ENCODE measurements at places on chromosomes 6 and 20.

- no peak for DNase-seq
Observed at GRCh38 chr6:96836631-96837080, 621 bp downstream of the GPR63 start.

DNA sequence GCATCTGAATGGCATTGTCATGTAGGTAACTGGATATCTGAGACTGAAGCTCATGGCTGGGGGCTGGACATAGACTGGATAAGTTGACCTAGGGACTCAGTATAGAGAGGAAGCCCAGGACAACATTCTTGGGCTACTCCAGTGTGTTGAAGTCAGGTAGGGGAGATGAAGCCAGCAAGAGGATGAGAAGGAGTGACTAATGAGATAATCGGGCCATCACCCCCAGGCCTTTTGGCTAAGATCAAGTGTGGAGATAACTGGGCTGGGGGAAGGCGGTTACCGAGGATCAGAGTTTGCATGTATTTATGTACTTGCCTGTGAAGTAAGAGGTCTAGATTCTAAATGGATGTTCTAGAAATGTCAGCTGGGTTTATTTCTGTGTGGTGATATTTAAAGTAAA is 73.4 kb downstream of the ELOVL2 start:
- no peak for DNase-seq

GRCh38 chr6:23339268-23339667 is 769.9 kb downstream of the HDGFL1 start:
- DNase-seq: no peak

- DNase-seq: no peak
Observed at GRCh38 chr6:91786474-91787184, 1199.8 kb upstream of the MAP3K7 start.

DNA sequence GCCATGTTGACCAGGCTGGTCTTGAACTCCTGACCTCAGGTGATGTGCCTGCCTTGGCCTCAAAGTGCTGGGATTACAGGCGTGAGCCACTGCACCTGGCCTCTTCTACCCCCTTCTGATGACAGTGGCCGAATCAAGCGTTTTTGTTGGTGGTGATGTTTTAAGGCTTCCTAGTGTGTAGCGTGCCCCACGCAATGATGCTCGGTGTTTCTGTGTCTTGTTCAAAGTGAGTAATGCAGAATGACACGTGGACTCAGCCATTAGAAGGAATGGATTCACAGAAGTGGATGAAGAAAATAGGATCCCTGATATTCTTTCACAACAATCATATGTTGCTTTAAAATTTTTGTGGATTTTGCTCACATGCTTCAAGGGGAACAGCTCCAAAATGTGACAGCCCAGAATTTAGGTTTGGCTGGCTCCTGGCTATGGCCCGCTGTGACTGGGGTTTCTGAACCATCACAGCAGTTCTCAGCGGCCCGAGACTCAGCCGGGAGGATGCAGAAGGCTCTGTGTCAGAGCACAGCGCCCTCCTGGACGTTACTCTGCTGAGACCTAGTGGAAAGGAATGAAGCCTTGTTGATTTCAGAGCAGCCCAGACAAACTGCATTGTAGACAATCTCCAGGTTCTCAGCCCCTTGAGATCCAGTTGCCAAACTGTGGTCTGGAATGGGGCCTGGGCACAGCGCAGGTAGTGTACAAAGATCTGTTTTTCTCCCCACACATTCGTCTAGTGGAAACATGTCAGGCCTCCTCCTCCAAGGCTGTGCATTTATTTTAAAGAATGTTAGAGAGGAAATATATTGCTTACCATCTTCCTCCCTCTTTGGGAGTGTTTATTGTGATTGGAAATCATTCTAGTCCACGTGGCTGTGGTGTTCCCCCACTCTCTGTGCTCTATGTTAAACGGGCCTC is 57.6 kb upstream of the TIAM2 start:
- DNase-seq: no peak

DNA sequence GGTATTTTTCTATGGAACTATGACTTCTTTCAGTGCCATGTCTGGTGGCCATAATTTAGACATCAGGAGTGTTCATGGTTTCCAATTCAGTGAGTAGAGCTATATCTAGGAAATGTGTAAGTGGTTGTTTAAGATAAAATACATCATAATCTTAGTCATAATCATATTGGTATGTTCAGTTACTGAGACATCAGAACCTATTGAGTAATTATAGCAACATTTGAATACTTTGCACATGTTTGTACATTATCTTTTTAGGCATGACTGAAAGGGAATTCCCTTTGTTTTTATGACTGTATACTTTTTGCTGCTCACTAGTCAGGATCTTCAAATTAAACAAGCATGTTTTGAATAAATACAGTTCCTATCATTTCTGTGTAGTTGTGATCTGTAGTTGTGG is 64.0 kb downstream of the STXBP5 start:
- no peak for DNase-seq

GRCh38 chr6:56093776-56094175 is 153.6 kb downstream of the COL21A1 start:
- DNase-seq: no peak

GRCh38 chr6:11324453-11325015 is 92.1 kb upstream of the NEDD9 start:
- DNase-seq: no peak

- no peak for DNase-seq
Observed at GRCh38 chr6:136466777-136467176, 83.4 kb downstream of the MAP7 start.

DNA sequence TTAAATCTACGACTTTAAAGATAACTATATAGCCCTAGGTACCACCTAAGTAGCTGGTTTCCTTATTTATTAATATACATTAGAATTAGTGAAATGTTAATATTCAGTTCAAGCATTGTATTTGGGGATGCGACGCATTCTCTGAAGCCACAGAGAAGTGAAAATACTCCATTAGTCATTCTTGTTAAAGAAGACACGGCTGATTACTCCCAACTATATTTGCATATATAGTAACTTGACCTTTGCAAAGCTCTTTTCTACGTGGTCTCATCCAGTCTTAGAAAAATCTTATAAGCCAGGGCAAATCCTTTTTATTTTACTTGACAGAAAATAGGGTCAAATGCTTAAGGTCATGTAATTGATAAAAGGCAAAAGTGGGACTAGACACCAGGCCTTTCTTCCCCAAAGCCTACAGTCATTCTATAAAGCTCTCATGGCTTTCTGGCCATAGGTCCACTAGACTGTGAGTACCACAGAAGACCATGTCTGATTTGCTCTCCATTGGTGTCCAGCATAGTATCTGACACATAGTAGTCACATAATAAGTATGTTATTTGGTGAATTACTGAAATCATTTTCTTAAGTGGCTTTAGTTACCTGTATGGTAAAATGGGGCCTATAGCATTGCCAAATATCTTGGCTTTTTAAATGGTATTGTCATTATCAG is 11.3 kb downstream of the ZHX3 start:
- DNase-seq: no peak

- no peak for DNase-seq
Observed at GRCh38 chr20:38152621-38153221, 12.3 kb downstream of the TGM2 start.

GRCh38 chr6:165243801-165244200 is 65.6 kb downstream of the C6orf118 start:
- no peak for DNase-seq

GRCh38 chr20:21046413-21047070 is 59.6 kb downstream of the LINC00237 start:
- DNase-seq: no peak

DNA sequence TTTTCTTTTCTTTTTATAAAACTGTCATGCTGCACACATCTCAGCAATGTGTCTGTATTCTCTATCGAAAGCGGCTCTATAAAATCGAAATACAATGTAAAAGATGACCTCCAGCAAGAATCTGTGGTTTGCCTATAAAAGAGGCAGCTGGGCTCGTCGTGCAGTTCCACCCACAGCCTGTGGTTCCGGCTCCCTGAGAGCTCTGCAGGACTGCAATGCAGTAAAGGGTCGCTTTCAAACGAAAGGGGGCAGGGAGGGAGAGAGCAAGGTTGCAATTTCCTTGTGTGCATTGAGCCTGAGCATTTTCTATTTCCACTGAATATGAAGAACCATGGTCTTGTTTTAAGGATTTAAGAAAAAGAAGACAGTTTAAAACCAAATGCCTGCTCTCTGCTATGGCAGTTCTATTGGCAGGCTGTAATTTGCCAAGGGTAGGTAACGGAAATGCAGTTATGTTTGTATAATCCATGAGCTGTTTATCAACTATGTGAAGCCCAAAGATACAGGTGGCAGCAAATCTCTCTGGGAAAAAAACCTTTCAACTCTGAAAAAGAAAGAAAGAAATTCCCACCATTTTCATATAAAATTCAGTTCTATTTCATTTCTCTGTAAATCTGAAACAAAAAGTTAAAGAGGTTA is 236.5 kb downstream of the HACE1 start:
- no peak for DNase-seq
